ENCODE measurements at places on chromosomes 16 and 17.

DNA sequence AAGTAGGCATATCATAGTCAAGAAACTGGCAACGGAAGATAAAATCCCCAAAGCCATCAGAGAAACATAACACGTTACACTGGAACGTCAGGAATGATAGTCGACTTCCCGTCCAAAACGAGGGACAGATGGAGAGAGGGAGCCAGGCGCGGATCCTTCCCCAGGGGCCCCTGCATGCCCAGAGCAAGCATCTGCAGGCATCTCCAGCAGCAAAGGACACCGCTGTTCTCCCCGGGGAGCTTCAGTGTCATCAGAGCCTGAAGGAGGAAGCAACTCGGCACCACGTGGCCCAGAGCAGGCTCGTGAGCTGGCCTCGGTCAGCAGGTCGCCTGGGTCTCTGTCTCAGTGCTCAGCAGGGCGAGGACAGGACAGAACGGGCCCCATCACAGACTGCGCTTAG is 50.1 kb downstream of the LMF1 start:
- no peak for DNase-seq

GRCh38 chr16:79347277-79347676 is 253.3 kb downstream of the MAF start:
- DNase-seq: no peak

DNA sequence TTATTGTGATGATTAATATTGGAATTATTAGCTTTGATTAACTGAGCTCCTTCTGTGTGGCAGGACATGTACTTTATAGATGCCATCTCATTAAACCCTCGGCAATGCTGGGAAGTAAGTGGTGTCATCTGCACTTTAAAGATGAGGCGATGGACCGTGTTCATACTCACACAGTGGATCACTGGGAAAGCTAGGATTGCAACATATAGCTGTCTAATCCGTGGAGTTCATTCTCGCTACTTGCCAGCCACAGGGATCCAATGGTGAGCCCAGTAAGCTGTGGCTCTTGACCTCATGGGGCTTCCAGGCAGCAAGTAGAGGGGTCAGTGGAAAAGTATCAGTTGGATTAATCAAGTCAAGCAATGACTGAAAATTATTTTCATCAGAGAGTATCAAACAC is 587.9 kb downstream of the CDH13 start:
- no peak for DNase-seq

DNA sequence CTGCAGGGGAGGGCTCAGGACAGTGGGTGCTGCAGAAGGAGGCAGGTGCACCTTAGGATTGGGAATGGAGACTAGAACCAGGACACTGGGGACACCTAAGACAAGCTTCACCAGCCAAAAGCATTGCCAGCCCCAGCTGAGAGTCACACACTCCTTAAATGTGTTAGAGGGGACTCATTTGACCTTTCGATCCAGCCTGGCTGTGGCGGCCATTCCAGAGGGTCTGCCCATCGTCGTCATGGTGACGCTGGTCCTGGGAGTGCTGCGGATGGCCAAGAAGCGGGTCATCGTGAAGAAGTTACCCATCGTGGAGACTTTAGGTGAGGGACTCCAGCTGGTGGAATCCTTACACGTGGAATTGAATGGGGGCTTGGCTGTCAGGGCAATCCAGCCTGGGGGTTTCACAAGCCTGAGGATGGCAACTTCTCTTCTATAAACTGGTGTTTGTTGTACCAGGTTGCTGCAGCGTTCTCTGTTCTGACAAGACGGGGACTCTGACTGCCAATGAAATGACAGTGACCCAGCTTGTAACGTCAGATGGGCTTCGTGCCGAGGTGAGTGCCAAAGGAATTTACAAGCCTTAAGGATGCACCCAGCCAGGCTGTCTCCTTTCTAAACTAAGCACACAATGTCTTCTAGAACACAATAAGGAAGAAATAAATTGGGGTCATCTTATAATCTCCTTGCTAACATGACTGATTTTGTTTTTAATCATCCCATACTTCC is 65.3 kb downstream of the MEAK7 start:
- DNase-seq: no peak

GRCh38 chr16:52634104-52634503 is 87.2 kb upstream of the TOX3 start:
- no peak for DNase-seq

GRCh38 chr16:89546781-89547180 is 13.7 kb upstream of the RPL13 start:
- no peak for DNase-seq

GRCh38 chr16:86962913-86963312 is 354.3 kb downstream of the C16orf95 start:
- DNase-seq: no peak

- DNase-seq: peak; percentile 59
Measured at GRCh38 chr17:40086150-40087044, 14.0 kb downstream of the NR1D1 start.

DNA sequence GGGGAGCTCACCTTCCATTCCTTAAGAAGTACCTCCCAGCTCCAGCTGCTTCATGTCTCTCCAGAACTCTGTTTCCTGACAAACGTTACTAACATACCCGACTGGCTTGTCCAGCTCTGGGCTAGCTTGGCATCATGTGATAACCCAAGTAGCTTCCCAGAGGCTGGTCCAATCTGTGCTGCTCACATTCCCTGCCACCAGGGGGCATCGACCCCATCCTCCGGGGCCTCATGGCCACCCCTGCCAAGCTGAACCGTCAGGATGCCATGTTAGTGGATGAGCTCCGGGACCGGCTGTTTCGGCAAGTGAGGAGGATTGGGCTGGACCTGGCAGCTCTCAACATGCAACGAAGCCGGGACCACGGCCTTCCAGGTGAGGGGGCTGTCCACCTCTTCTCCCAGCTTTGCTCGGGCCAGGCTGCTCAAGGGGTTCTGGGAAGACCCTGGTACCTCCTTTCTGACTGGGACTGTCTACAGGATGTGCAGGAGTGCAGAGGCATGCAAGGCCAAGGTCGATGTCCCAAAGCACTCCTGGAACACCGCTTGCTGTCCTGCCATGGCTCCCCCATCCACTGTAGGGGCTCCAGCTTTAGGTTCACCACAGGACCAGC is 7.6 kb downstream of the EPX start:
- peak; percentile 54 for DNase-seq

- DNase-seq: no peak
Measured at GRCh38 chr17:29180788-29181160, 576 bp upstream of the MYO18A start.

DNA sequence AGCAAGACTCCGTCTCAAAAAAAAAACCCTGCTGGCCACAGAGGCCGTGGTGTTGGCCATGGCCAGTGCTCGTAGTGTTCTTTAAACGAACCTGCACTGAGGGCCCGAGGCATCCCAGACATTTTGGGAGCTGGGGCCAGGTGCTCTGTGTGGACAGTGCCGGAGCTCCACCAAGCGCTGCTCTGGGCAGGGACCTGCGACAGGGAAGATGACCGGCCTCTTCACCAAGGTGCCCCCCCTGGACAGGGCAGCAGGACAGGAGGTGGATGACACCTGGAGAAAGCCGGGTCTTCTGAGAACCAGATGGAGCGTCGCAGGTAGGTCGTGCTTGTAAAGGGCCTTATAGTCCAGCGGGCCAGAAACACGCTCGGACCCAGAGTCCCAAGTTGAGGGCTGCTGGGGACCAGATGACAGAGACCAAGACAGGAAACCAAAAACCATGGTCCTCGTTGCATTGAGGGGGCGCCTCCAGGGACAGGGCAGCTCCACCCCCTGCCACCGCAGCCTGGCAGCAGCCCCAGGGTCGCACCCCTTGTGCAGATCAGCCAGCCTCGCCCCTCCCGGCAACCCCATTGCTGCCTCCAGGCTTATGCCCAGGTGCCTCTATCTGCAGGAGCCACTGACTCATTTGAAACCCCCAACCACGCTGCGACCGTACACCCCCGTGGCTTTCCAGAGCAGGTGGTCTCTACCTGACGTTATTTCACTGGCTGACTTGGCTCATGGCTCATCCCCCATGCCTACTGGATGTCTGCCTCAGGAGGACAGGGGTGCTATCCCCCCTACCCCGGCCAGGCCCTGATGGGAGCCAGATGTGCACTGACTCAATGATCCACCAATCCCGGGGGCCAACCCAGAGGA is 4.2 kb upstream of the NTN3 start:
- DNase-seq: no peak

- no peak for DNase-seq
Measured at GRCh38 chr17:61187038-61187437, 212.6 kb upstream of the TBX2 start.

- peak; percentile 61 for DNase-seq
Measured at GRCh38 chr16:31487720-31488467, 5.0 kb downstream of the SLC5A2 start.

- DNase-seq: no peak
Measured at GRCh38 chr16:78524066-78524595, 424.7 kb downstream of the WWOX start.

DNA sequence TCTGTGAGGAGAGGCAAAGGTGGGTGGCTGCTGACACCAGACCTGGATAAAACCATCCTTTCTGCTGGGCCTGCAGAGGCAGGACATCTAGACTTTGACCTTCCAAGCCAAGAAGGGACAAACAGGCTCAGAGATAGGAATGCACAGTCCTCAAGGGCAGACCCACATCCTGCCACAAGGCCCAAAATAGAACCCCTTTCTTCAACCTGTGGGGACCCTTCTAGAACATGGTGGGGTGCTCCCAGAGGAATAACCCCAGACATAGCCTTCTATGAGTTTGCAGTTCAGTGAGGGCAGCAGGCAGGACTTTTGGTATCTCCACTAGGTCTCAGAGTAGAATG is 3.8 kb upstream of the CBFB start:
- no peak for DNase-seq

GRCh38 chr16:57993438-57993837 is 7.0 kb downstream of the ZNF319 start:
- DNase-seq: no peak

- no peak for DNase-seq
Measured at GRCh38 chr17:67588326-67588725, 129.4 kb upstream of the NOL11 start.

DNA sequence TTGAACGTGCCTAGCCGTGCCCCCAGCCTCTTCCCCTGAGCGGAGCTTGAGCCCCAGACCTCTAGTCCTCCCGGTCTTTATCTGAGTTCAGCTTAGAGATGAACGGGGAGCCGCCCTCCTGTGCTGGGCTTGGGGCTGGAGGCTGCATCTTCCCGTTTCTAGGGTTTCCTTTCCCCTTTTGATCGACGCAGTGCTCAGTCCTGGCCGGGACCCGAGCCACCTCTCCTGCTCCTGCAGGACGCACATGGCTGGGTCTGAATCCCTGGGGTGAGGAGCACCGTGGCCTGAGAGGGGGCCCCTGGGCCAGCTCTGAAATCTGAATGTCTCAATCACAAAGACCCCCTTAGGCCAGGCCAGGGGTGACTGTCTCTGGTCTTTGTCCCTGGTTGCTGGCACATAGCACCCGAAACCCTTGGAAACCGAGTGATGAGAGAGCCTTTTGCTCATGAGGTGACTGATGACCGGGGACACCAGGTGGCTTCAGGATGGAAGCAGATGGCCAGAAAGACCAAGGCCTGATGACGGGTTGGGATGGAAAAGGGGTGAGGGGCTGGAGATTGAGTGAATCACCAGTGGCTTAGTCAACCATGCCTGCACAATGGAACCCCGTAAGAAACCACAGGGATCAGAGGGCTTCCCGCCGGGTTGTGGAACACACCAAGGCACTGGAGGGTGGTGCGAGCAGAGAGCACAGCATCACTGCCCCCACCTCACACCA is 724 bp downstream of the GAA start:
- no peak for DNase-seq

DNA sequence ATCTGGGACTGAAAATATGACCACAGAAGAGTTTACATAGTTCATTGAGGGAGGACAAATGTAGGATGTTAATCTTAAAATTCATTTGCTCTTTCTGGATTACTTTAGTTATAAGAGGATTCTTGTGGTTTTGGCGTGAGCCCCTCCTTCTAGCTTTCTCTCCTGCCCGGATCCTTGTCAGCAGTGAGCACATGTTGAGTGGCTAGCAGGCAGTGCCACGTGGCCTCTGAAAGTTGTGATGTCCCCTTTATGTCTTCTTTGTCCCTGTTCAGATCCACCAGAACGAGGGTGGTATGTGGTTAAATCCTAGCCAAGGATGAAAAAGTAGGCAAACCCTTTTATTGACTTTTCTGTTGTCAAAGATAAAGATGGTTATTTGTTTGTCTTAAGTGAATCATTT is 83.8 kb downstream of the GNAO1 start:
- DNase-seq: no peak

DNA sequence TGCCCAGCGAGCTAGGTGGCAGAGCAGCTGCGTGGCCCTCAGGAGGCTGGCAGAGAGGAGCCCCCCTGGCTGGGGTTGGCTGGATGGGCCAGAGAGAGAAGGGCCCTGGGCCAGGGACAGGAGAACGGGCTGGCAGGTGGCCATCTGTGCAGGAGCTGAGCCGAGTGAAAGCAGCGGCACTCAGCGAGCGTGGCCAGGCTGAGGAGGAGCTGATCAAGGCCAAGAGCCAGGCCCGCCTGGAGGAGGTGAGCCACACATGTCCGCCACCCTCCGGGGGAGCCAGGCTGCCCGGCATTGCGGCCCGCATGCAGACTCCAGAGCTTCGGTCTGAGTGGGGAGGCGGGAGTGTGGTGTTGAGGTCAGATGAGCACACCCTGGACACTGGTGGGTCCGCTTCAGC is 2.1 kb upstream of the RAC3 start:
- DNase-seq: no peak

GRCh38 chr17:35460354-35460851 is 11.8 kb upstream of the SLFN13 start:
- DNase-seq: peak; percentile 72

DNA sequence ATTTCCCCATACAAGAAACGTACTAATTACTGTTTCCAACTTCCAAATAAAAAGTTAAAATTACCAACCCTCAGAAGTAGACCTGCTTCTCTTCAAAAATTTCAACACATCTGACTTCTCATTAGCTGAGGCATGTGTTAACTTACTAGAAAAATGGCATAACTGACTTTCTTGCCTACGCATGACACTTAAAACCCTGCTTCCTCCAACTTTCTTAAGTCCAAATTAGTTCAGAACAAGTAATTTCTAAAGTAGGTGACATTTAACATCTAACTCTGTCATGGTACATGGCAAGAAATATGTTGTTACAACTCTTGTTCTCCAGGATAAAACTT is 6.7 kb downstream of the USP7 start:
- no peak for DNase-seq

GRCh38 chr16:9062301-9062700 is 29.1 kb upstream of the HAPSTR1 start:
- DNase-seq: no peak

Data from effector memory CD8-positive, alpha-beta T cell (primary cell).